Mononuclear cell (primary cell): ENCODE measurements at places on chromosomes 5 and 9. TPM values are rescaled to one million over a fixed set of nuclear protein-coding genes. Genes with fewer than 3 reads are reported as not detected.

Gene TIMD4
- 3.3 TPM for total RNA-seq

Gene GPR151
- total RNA-seq, result not detected

Gene DHX29
- total RNA-seq, result 23.6 TPM

Gene HSPB3
- total RNA-seq, result 0.31 TPM

Gene F2RL2
- total RNA-seq, result 0.10 TPM

Gene APBA1
- total RNA-seq, result 0.52 TPM

Gene LPAR1
- 1.7 TPM for total RNA-seq

Gene PTGDS
- total RNA-seq, result 10.8 TPM

Gene C5
- total RNA-seq, result 1.8 TPM

Gene BHMT2
- not detected for total RNA-seq

Gene ACER2
- total RNA-seq, result 4.2 TPM
